ENCODE measurements at places on chromosomes 1 and 21.

DNA sequence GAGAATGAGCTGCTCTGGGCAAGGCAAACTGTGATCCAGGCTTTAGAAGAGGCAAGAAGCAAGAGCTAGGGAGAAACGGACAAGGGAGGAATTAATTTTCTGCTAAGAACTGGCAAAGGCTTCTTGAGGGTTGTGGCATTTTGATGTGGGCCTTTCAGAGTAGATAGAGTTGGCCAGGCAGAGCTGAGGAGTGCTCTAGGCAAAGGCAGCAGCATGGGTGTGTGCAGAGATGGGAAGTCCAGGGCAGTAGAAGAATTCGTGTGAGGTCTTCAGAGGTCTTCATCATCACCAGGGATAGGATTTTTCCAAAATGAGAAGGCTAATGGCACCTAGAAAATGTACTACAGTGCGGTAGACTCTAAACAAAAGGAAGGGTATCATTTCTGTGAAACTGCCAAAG, 237.8 kb downstream of the LTN1 start:
- DNase-seq: no peak

DNA sequence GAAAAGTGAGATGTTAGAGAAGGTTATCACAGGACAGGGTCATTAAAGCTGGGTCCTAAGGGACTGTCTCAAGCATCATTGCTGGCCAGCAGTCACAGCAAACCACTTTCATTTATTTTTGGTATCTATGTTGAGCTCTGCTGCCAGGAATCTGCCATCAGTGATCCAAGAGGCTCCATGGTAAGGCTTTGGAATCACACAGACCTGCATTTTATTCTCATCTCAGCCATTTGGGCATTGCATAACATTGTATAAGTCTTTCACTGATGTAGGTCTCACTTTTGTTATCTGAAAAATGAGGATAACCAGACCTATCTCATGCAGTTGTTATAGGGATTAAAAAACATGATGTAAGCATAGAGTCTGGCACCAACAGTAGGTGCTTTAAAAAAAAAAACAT, 77.5 kb downstream of the OMA1 start:
- DNase-seq: no peak

DNA sequence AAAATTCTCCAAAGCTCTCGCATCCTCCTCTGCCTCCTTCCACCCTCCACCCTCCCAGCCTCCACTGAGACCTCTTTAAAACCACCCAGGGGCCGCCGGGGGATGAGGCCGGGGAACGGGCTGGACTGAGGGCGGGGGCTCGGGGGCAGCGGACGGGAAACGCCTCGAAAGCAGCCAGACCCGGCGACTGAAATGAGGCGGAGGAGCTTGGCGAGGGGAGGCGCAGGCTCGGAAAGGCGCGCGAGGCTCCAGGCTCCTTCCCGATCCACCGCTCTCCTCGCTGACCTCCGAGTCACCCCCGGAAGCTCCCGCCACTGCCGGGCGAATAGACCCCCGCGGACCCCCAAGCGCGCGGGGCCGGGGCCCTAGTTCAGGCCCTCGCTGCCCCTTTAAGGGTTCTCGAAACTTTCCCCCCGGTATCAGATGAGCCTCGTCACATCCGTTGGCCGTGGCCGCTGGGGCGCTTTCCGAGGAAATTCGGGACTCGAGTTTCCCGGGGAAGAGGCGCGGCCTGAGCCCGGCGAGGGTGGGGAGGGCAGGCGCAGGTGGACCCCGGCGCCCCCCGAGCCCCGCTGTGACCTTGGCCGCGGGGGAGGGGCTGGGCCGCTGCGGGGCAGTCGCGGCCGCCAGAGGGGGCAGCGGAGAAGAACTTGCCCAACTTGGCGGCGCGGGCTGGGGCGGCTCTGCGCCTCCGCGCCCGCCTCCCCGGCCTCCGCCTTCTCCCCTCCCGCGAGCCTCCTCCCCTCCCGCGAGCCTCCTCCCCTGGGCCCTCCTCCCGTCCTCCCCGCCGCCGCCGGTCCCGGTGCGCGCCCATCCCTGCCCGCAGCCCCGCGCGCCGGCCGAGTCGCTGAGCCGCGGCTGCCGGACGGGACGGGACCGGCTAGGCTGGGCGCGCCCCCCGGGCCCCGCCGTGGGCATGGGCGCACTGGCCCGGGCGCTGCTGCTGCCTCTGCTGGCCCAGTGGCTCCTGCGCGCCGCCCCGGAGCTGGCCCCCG, at the start of gene BACE2:
BACE2 (plus strand) TSS at position 813 of the 995 bp plus-strand sequence; CDS start at position 917, 104 bp downstream.
- no peak for DNase-seq

DNA sequence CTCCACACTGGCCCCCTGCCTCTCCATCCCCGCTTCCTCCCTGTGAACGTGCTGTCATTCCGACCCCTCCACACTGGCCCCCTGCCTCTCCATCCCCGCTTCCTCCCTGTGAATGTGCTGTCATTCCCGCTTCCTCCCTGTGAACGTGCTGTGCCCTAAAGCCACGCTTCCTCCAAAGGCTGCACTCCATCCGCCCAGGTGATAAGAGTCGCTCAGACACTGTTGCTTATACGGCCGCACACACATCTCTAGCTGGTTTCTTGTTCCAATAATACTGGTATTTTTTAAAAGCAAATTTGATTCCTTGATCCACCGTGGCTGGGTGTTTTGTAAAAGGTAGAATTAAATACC, 39.3 kb upstream of the TSPEAR start:
- no peak for DNase-seq

DNA sequence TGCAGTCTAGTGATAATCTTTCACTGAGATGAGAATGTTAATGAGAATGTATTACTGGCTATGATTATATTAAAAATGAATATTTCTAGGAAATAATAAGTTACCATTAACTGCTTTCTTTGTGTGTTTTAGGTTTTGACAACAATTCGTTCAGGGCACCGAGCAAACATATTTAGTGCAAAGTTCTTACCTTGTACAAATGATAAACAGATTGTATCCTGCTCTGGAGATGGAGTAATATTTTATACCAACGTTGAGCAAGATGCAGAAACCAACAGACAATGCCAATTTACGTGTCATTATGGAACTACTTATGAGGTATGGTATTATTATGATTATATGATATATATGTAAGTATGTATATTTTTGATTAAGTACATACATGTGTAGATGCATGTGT, 37.8 kb upstream of the MPC2 start:
- DNase-seq: no peak

DNA sequence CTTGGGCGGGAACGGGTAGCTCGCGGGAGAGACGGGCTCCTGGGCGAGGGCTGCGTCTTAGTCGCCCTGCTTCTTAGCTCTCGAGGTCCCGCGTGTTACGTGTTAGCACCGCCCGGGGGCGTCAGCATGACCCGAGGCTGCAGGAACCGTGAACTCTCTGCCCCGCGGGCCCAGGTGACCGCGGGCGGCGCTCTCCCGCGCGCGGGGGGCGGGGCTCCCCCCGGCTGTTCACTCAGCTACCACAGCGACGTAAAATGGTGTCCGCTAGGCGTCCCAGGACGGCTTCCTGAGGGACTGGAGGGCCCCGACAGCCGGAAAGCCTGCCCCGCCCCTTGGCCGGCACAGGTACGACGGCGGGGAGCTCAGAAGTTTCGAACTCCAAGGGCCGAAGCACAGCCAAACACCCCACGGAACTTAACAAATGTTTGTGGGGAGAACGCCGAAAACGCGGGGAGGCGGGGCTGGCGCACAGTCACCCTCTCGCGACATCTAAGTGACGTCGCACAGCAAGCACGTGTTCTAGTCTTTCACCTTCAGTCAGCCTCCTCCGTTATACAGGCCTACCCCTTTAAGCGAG, 780 bp upstream of the RBM15 start:
- DNase-seq: peak; percentile 91

DNA sequence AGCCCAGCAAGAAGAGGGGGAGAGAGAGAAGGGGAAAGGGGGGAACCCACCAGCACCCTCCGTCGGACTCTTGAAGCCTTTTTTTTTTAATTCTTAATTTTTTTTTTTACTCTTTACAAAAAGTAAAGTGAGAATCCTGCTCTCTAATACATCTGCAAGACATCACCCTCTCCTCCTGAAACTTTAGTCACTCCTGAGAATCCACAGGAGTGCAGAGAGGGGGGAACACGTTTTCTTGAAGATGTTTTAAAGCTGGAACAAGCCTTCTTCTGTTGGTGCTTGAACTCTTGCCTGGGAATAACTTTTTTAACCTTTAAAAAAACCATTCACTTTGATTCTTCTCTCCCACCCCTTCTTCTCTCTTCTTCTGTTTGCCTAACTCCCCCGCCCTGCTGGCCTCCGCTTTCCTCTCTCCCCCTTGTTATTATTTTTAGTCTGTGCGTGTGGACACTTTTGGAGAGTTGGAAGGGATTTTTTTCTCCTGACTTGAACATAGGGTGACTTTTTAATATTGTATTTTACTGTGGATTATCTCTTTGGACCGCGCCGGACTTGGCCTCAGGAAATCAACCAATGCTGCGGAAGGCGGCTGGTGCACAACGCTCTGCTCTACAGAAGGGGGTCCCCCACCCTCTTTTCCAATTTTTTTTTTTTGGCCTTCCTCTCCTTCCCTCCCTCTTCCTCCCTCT, 383 bp upstream of the PRRX1 start:
- DNase-seq: no peak
